ENCODE measurements at places on chromosomes 3 and 15. TPM values are rescaled to one million over a fixed set of nuclear protein-coding genes. Genes with fewer than 3 reads are reported as not detected.

Gene ATP8B4
- total RNA-seq, result 2.0 TPM

Gene SPATA12
- total RNA-seq, result not detected

Gene EDEM1
- 38.0 TPM for total RNA-seq

Gene CMTM6
- total RNA-seq, result 60.8 TPM

Gene UBAP1L
- 1.7 TPM for total RNA-seq

Gene PPIB
- 246 TPM for total RNA-seq

Gene GOLGA8S
- not detected for total RNA-seq

Gene TMEM266
- total RNA-seq, result 0.29 TPM

Gene SLC6A1
- 34.4 TPM for total RNA-seq

Gene FAM107A
- 16.6 TPM for total RNA-seq

Gene TMEM207
- not detected for total RNA-seq

Gene SMCO1
- total RNA-seq, result not detected

Gene CFAP91
- total RNA-seq, result not detected

Gene ZNF501
- 0.85 TPM for total RNA-seq

Gene OCA2
- total RNA-seq, result 5.5 TPM

Gene NRROS
- total RNA-seq, result 0.18 TPM

Measured in esophagus squamous epithelium (tissue), 5 donors.